NCI-H1092 (cell line): ENCODE measurements at places on chromosomes 7 and 10.

DNA sequence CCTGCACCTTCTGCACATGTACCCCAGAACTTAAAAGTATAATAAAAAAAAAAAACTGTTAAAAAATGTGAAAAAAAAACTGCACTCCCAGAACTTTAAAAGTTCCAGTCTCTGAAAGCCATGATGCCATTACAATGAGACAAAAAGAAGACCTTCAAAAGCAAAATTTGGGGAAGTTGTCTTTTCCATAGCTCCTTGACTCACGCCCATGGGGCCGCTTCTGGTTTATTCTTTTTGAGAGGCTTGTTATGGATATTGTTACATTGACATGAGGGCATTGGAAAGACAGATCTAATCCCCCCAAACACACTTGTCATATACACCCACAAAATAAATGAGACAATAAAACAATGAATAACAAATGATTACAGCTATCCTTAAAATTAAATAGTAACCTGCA is 798 bp downstream of the BLNK start:
- DNase-seq = no peak

DNA sequence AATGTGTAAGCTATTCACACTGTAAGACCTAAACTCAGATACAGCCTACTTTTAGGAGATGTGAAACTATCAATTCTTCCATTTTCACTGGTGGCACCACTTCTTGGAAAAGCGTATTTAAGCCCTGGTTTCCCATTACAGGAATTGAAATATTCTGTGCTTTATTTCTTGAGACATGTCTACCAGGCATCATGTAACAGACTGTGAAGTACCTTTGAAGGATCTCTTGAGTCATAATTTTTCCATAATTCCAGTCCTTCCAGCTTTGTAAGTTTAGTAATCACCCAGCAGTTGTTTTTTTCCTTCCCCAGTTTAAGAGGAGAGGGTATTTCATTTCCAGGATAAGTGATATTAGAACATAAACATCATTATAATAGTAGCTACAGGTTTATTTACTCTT is 186.0 kb upstream of the PRPS1L1 start:
- DNase-seq = no peak

DNA sequence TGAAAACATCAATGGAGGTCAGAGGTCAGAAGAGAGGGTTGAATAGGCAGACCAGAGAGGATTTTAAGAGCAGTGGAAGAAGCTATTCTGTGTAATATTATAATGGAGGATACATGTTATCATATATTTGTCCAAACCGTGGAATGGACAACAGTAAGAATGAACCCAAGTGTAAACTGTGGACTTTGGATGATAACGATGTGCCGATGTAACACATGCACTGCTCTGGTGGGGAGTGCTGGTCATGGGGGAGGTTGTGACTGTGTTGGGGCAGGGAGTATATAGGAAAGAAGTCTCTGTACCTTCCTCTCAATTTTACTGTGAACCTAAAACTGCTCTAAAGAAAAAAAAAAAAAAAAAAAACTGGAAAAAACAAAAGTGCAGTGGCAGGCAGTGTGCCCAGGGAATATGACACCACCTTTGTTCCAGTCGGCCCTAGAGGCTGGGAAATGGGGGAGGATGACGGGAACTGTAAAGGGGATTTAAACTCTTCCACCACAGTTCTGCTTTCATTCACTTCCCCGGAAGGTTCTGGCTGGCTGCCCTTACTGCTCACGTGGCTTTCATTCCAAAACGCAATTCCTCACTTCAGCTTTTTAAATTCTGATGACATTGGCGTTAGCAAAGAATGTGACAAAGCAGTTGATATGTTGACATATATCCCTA is 113.7 kb upstream of the ANKRD1 start:
- DNase-seq = no peak

DNA sequence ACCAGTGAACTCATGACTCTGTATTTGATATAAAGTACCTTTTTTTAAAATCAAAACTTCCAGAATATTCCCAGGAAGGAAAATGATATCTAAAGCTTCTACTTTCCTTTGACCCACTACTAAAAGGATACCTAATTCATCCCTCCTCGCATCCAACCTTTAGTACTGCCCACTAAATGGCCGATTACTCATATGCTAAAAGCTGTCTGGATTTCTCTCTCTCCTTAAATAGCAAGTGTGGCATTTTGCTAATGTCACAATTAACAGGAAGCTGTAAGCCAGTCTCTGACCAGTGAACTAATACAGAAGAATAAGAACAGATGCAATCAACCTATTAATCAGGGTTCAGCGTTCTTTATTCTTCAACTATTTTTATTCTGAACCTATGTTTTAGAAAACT is 59.0 kb downstream of the DNAJB9 start:
- no peak for DNase-seq

GRCh38 chr7:133572843-133573242 is 320.0 kb downstream of the EXOC4 start:
- no peak for DNase-seq

- DNase-seq = no peak
Observed at GRCh38 chr10:115931309-115931708, 341.7 kb downstream of the GFRA1 start.

DNA sequence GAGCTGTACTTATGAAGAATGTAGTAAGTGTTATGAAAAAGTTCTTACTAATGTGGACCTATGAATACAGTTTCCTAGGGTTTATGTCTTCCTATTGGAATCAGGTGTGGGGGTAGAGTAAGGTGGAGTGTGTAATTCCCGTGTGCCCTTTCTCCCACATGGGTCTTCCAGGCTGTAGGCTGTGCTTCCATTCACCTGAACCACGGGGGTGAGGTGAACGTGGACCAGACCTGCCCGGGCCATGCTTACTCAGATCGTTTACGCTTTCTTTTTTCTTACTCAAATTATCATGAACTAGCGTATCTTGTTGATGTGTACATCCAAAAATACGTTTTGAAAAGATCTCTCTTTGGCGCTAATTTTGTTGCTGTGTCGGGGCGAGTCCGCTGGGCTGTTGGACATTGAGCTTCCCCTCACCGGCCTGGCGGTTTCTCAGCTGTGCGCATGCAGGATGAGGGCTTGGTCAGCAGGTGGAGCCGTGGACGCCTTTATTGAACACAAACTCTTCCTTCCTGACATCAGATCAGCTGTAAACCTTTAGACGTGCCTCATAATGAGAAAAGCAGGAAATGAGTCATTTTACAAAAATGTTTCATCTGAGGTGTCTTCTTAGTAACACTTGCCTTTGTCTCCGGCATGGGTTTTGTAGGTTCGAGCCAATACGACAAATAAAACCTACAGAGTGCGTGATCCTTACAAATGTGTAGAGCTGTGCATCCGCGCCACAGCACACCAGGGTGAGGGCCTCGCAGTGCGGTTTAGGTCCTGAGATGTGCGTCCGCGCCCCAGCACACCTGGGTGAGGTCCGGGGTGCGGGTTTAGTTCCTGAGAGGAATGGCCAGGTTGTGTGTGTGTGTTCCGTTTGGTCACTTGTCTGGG is 53.8 kb downstream of the WDR37 start:
- DNase-seq = no peak

GRCh38 chr10:104033401-104033930 is 52.2 kb downstream of the COL17A1 start:
- DNase-seq = no peak

- DNase-seq = no peak
Observed at GRCh38 chr10:117755659-117756014, 213.1 kb downstream of the EMX2 start.

GRCh38 chr10:11782793-11783557 is 40.2 kb upstream of the PROSER2 start:
- peak; percentile 32 for DNase-seq
